ENCODE measurements at places on chromosomes 2 and 18.
A peak's percentile ranks its signal among the peaks of the same experiment; 100 is the strongest.

DNA sequence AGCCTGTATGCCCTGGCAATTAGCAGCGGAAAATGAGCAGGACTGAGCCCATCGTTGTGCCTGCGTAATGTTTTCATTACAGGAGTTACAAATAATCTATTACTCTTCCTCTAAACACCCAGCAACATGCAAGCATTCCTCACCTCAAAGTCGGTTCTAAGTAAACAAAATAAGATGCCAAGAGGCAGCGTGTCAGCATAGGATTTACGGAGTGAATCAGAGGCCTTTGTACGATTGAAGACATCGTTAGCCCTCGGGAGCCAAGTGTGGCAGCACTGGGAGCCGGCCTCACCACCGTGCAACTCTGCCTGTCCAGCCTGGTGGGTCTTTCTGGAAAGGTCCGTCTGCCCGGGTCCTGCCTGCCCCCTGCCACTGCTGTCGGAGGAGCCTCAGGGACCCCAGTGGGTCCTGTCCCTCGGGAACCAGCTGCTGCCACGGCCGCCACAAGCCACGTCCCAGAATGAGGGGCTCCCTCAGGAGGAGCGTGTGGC lies 80.1 kb upstream of the CTDP1 start:
- no peak for DNase-seq

DNA sequence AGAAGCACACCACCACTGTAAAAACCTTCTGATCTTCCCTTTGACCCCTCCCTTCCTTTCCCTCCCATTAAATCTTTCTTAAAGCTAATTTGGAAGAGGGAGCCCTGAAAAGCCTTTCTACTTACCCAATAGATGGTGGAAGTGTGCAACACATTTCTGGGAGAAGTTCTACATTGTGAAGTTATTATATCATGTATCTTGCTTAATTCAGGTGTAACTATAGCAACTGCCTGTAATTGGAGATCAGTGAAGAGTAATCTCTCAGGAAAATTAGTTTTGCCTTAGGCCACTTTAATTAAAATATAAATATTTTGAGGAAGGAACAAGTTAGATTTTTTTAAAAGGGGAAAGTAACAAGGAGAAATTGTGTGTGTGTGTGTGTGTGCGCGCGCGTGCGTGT lies 266.0 kb downstream of the SH3BP4 start:
- no peak for DNase-seq

- no peak for DNase-seq
Observed at GRCh38 chr2:188518381-188518780, 226.7 kb downstream of the GULP1 start.

DNA sequence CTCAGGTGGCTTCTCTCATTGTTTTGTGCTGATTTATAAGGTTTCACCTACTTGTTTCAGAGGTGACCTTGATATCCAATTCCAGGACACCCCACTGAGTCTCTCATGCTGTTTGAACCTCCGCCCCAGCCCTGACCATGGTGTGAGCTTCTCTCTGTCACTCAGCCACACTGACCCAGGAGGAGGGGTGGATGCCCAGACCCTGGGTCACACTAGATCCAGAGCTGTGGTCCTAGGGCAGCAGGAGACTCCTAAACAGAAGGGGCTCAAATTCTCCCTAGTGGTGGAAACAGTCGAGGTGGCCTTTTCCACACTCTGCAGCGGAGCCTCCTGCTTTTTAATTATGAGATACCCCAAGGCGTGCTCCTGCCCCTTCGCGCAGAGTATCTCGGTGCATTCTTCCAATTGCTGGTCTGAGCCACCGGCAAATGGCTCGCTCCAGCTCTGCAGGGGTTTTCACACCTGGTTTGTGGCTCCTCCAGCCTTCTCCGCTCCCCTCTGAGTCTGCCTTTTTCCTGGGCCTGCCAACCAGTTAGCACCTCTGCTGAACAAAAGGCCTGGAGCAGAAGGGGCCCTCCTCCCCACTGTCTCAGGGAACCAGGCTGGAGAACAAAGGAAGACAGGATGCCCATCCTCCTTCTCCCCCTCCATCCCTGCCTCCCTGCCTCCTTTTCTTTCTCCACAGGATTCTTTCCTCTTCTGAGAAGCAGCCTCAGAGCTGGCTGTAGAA lies 147.3 kb upstream of the SPRED2 start:
- no peak for DNase-seq

DNA sequence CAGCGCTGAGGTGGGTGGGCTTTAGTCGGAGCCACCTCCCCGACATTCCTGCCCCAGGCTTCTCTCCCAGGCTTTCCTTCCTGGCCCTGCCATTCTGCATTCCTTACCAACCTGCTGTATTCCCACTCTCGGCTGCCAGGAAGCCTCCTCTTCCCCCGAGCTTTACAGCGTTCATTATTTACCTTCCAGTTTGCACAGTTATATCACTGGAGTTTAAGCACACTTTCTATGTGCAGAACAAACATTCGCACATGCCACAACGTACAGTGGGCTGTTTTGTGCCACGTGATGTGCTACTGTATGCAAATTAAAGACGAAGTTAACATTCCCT lies 246.3 kb downstream of the SOX11 start:
- no peak for DNase-seq

DNA sequence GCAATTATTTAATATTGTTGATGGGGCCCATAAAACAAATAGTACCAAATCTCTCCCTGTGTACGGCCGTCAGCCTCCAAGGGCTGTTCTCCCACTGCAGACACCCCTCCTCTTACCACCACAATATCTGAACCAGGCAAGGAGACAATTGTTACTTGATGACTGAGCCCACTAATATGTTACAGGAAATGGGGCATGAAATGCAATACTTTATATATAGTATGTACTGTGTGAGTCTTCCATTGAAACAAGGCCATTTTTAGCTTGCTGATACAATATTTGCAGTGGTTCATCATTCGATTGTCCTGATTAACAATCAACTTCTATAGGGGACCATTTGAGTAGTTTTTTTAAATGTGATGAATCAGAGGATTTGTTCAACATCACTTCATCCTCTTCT lies 307.3 kb downstream of the GBX2 start:
- no peak for DNase-seq

DNA sequence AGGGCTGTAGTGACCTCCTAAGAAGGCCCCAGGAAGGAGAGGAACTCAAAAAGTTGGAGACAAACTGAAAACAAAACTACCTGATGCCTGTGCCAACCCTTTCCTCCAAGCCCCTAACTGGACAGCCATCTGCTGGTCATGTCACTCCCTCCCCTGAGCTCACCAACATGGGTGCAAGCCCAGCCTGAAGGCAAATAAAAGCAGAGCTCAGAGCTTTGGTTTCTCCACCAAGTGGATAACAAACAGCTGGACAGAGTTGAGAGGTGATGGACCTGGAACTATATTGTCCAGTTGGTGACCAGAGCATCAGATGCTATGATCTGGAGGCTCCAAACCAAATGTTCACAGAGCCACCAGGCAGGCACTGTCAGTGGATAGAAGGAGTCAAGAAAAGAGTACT lies 34.6 kb upstream of the MAL start:
- DNase-seq: no peak

DNA sequence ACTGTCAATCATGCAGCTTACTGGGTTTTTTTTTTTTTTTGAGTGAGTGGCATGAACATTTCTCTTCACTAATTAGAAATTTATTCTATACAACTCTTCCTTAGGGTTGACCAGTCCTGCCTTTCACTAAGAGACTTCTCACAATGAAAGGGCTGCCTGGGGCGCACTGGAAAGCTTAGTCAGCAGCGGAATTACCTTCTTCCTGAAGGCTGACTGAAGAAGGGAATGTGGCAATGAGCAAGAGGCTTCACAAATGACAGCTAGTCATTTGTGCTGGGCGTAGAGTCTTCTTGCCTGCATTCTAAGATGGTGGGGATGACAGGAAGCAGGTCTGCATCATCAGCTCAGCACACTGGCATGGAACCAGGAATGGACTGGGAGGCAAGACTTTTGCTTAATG lies 15.6 kb upstream of the SCN3A start:
- DNase-seq: no peak

DNA sequence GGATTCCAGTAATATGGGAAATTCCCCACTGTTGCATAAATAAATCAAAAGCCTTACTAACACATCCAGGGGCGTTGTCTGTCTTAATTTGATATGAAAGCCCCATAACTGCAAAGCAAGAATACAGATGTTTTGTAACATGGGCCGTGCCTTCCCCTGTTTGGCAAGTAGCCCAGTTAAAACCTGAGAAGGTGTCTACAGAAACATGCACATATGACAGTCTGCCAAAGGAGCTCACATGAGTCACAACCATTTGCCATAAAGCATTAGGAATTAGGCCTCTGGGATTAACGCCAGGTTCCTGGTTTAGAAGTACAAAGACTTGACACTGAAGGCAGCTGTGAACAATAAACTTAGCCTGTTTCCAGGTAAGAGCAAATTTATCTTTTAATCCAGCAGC lies 43.1 kb upstream of the LONRF2 start:
- DNase-seq: no peak

DNA sequence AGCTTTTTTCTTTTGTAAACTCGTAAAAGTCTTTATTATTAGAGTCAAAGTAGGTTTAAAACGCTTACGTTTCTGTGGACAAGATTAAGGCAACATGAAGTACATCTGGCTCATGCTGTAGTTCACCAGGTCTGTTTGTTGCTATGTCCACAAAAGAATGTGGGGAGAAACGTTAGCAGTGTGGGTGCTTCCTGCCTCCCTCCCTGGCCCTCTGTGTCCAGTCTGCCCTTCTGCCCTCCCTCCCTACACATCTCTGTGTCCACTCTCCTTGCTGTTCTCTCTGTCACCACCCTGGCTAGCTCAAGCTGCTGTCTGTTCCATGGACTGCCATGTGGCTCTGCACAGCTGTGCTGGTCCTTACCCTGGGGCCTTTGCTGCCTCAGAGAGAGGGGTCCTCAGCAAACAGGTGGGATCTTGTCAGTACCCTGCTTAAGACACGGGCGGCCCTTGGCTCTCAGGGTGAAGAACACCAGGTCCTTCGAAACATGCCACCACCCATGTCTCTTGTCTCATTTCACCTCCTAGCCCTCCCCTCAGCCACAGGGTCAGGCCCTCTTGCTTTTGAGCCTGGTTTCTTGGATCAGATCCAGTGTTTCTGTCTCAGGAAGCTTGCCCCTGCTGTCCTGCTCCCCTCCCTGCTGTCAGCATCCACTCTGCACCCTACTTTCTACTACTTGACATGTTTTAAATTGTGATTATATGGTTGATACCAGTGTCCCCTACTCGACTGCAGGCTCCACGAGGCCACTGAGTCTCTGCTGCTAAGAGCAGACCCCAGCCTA lies 79.2 kb downstream of the LIMS1 start:
- DNase-seq: no peak

GRCh38 chr2:11368059-11368572 lies 23.7 kb upstream of the ROCK2 start:
- no peak for DNase-seq

GRCh38 chr2:28423856-28424605 lies 31.4 kb downstream of the FOSL2 start:
- DNase-seq: peak; percentile 37

GRCh38 chr18:11419338-11419737 lies 190.1 kb upstream of the SLC35G4 start:
- no peak for DNase-seq

- DNase-seq: no peak
Observed at GRCh38 chr18:45222180-45222579, 393.1 kb upstream of the SLC14A2 start.

- DNase-seq: no peak
Observed at GRCh38 chr2:101748000-101748399, 50.5 kb downstream of the MAP4K4 start.

DNA sequence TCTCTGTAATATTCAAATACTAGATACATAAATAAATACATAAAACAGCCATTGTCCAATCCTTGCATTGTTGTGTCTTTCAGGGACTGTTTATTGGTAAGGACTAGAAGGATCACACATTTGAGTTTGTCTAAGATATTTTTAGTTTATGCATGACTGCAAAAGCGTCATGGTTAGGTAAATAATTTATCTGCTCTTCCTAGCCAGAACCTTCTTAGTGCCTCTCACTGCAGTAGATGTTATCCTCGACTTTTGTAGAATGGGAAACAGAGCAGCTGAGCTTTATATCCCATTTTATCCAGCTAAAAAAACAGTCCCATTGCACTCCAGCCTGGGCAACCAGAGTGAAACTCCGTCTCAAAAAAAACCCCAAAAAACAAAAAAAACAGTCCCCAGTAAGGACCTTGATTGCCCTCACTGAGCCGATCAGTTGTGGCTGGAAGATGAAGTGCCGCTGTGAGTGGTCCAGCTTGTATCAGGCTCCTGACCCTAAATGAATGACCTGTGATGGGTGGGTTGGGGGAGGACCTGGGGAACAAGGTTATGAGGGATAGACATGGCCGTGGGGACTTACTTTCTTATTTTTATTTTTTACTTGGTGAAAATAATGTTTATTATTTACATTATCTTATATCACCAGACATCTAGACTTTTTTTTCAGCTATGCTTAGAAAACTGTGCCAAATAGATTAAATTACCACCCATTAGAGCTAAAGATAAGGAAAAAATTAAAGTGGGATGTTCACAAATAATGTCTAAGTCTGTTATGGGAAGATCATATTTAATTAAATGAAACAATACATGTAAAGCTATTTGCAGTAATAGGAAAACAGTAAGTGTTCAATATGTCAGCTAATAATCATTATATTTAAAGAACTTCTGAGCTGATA lies 10.9 kb upstream of the ADAM23 start:
- DNase-seq: no peak

DNA sequence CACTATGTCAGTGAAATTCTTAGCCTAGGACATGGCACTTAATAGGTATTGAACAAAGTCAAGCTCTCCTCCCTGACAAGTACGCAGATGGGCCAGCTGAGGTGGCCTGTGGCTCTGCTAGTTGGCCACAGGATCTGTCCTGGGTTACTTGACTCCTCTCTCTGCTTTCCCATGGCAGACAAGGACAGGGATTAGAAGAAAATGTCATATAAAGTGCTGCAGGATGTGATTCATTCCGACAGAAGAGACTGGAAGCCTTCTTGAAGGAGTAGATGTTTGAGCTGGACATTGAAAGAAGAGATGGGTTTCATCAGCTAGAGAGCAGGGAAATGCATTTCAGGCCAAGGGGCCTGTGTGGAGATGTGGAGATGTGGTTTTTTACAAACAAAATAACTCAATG lies 46.7 kb downstream of the SMAD7 start:
- DNase-seq: no peak

GRCh38 chr2:230751062-230751461 lies 38.4 kb downstream of the CAB39 start:
- no peak for DNase-seq

DNA sequence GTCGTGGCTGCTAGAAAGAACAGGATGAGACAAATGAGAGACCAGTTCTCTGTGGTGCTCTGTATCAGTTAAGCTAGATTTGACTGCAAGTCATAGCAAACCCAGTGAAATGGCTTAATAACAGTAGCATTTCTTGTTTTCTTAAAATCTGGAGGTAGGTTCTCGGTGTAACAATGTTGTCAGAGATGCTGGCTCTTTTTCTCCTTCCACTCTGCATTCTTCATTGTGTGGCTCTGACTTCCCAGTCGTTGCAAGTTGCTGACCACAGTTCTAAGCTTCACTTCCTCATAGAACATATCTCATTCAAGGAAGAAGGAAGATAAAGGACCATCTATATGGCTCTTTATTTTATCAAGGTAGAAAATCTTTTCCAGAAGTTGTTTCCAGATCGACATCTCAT lies 7.9 kb upstream of the CKAP2L start:
- DNase-seq: no peak
